Activated CD4-positive, alpha-beta T cell treated with anti-CD3 and anti-CD28 coated beads for 4 hours (primary cell): ENCODE measurements at places on chromosomes 16 and 17.

DNA sequence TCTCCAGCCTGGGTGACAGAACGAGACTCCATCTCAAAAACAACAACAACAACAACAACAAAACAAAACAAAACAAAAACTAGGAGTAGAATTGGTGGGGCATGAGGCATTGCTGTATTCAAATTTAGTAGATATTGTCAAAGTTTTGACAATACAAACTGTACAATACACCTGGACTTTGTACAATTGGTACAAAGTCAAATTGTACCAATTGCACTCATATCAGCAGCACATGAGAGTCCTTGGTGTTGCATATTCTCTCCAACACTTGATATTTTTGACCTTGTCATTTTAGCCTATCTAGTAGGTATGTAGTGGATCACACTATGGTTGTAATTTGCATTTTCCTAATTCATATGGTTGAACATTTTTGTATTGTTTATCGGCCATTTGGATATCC is 14.3 kb upstream of the ATF7IP2 start:
- DNase-seq = no peak

GRCh38 chr16:21021316-21021715 is 120.7 kb downstream of the LYRM1 start:
- no peak for DNase-seq

GRCh38 chr17:565521-565920 is 149.1 kb downstream of the VPS53 start:
- DNase-seq = no peak

DNA sequence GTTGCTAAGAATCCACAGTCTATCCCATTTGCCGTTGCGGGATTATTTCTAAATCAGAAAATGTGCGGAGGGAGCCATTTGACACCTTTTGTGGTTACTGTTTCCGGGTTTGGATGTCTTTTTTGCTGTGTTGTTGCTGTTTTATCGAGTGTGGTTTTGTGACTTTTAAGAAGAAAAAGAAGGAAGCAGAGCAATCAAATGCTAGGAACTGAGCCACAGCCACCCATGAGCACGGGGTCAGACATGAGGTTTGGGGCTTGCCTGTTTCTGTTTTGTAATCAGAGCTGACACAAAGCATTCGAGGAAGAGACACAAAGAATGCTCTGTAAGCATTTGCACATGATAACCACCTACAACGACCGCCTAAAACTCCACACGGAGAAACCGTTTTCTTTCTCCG is 53.1 kb upstream of the CHMP6 start:
- DNase-seq = no peak

DNA sequence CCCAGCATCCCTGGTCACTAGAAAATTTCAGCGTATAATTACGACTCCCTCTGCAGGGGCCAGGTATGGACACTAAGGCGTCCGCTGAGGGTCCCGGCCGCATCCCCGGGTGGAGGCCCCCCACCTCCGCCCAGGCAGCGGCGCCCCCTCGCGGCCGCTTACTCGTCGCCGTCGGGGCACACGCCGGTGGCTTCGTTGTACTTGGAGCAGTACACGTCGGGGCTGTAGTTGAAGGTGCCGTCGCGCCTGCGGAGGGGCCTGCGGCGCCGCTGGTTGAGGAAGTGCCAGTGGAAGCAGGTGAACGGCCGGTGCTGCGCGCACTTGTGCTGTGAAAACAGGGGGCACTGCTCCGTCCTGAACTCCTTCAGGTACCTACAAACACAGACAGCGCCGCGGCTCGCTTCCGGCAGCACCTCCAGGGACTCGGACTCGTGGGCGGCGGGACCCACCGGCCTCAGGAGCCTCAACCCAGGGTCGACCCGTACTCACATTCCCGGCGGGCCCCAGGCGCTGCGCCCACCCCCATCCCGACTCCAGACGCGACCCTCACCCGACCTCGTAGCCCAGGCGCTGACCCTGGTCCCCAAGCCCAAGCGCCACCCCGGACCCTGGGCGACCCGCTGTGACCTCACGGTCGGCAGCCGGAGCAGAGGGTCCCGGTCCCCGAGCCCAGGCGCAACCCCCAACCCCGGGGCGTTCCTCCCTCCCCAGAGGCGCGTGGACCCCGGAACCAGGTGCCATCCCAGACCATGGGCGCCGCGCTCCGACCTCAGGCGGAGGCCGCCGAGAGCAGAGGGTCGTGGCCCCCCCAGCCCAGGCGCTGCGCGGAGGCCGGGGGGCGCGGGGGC is 596 bp downstream of the UNKL start:
- peak; percentile 59 for DNase-seq

DNA sequence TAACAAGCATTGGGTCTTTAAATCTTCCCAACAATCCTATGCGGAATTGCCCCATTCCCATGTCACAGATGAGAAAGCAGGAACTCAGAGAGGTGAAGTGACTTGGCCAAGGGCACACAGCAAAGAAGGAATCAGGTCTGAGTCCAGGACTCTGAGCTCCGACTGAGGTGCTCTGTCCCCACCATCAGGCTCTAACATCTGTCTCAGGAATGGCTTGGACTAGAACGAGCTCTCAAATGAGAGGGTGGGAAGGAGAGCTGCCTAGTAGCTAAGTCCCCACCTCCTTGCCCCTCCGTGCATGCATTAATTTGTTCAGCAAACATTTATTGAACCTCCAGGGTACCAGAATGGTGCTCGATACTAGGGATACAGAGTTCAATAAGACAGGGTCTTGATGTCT is 26.7 kb downstream of the ABCC3 start:
- DNase-seq = no peak

DNA sequence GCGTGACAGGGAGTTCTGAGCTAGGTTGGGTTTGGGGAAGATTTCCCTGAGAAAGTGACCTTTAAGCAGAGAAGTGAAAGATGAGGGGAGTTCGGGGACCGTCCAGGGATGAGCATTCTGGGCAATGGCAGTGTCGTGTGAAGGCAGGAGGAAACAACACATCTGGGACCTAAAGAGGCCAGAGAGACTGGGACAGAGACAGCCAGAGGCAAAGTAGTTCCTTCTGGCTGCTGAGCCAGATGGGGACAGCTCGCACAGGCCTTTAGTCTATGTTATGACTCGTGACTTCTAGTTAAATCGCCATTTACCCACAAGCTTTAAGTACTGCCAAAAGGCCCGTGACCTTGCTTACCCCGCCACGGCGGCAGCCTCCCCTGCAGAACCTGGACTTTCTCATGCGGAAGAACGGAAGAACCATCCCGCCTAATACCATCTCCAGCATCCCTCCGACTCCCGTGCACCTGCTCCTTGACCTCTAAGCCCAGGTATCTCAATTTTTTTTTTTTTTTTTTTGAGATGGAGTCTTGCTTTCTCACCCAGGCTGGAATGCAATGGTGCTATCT is 8.5 kb upstream of the MED11 start:
- DNase-seq = no peak

DNA sequence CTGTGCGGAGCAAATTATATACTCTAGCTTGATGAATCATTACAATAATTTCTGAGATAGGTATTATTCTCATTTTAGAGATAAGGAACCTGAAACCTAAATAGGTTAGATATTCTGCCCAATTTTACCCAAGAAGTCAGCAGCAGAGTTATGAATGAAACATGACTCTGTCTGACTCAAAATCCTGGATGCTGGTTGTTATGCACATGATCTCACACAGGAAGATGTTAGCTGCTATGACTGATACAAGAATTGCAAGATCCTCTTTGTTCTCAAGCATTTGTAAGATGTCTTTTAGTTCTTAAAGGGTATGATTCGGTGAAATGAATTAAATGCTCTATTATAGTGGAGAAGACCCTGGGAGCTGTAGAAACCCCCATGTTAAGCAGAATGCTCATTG is 447.8 kb downstream of the KIF2B start:
- DNase-seq = no peak

DNA sequence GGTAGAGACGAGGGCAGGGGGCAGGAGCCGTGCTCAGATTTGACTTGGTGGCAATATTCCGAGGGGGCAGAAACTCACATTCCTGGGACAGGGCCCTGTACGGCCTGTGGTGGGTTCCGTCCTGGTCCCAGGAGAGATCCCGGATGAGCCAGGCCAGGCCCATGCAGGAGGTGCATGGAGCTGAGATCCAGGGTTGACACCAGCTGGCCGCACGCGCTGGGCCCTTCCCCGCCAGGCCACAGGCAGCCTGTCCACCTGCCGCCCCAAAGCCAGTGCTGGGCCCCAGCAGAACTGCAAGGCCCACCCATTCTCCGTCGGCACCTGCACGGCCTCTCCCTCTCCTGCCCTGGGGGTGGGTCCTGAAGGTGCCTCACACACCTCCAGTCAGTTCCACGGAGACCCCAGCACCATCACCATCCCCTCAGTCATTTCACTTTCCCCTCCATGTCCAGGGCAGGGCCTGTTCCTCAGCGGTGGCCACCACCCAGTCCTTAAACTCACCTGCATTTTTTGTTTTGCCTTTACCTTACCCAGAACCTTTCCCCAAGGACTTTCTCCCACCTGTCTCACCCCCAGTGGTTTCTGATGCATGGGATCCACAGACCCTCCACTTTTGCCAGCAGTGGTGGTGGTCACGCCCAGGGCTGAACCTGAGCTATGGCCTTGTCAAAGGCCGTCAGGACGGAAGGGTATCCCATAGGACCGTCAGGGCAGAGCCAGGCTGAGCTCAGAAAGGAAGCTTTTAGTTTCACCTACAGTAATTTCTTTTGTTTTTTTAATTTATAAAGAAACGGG is 25.1 kb upstream of the CDH15 start:
- no peak for DNase-seq

- DNase-seq = no peak
Observed at GRCh38 chr16:49733313-49734009, 122.5 kb downstream of the ZNF423 start.

DNA sequence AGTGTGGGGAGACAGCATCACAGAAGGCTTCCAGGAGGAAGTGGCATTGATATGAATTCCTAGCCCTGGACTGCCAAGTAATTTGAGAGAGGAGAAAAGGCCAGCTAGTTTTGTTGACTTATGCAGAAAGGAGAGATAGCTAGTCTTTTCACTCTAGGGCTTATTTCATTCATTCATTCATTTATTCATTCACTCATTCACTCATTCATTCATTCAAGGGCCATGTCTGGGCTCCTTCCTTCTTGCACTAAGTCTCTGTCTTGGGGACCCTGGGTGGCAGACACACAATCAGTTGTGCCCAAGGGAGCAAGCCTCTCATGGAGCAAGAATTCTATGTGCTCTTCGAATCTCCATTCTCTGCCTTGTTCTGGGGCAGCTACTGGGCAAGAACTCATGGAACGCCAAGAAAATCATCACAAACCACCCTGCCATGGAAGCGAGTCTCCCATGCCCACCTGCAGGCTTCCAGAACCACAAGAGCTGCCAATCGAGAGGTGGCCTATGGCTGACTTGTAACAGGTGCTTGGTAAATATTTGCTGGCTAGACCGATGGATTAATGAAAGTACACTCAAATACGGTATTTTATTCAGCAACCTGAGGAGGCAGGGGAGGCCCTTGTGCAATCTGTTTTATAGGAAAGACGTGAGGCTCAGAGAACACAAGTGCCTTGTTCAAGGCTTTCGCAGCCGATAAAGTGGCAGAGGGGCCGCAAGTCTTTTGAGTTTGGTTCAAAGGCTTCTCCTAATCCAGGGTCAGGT is 223.6 kb downstream of the XYLT1 start:
- no peak for DNase-seq

- DNase-seq = peak; percentile 71
Observed at GRCh38 chr17:78313735-78314648, 45.9 kb downstream of the SOCS3 start.

- peak; percentile 67 for DNase-seq
Observed at GRCh38 chr17:38706505-38707216, 1.6 kb downstream of the MLLT6 start.

DNA sequence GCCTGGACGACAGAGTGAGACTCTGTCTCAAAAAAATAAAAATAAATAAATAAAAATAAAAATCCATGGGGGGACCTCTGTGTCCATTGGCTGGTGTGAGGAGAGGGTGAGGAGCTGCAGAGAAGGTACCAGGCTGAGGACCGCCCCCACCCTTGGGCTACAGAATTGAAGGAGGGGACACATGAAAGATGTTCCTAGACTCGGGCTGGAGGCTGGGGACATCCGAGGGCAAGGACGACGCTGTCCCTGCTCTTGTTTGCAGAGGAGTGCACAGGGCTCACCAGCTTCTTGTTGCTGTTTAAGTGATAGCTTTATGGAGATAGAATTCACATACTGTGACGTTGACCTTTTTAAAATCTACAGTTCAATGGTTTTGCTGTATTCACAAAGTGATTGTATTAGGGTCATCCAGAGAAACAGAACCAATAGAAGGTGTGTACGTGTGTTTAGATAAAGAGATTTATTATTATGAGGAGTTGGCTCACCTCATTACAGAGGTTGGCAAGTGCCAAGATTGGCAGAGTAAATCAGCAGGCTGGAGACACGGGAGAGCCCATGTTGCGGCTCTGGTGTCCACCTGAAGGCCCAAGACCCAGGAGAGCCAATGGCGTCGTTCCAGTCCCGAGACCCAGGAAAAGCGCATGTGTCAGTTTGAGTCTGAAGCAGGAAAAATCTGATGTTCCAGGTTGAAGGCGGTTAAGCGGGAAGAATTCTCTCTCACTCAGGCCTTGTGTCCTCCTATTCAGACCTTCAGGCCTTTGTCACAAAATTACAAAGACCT is 320.7 kb downstream of the SEC14L1 start:
- DNase-seq = no peak

GRCh38 chr16:72013389-72013788 is 4.8 kb downstream of the DHODH start:
- no peak for DNase-seq

DNA sequence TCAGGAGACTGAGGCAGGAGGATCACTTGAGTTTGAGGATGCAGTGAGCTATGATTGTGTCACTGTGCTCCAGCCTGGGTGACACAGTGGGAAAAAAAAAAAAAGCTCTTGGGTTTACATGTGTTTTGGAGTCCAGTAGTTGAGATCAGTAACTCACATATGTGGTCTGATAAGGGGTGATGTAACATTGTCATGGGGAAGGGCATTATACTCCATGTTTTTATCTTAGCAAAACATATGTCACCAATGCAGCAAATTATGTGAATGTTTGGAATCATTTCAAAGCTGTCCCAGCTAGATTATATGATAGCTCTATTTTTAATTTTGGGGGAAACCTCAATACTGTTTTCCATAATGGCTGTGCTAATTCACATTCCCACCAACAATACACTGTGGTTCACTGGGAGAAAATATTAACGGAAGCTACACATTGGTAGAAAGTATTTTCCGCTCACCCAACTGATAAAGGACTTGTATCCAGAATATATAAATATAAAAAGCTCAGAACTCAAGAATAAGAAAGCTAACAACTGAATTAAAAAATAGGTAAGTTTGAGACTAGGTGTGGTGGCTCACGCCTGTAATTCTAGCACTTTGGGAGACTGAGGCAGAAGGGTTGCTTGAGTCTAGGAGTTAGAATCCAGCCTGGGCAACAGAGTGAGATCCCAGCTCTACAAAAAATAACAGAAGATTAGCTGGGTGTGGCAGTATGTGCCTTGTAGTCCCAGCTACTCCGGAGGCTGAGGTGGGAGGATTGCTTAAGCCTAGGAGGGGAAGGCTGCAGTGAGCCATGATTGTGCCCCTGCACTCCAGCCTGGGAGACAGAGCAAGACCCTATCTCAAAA is 224.1 kb upstream of the TBX2 start:
- DNase-seq = no peak

DNA sequence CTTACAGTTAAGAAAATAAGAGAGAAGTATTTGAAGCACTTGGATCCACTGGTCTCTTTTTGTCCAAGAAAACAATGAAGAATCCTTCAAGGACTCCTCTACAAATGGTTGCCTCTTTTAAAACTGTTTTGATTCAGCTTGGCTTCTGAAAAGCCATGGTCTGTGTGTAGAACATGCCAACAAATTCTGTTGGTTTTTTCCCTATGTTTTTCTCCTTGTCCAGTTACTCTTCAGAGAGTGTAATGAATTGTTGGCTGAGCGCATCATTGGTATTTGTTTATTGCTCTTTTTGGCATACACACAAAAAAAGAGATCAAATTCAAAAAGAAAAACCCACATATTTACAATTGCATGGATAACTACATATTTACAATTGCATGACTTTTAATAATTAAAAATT is at the start of gene ABCA10:
TSS of gene ABCA10 (minus strand) at position 249 of the 400 bp plus-strand sequence. CDS start 3,466 bp downstream, outside the sequence.
- no peak for DNase-seq
